ENCODE measurements at places on chromosomes 3 and 15. TPM values are rescaled to one million over a fixed set of nuclear protein-coding genes. Genes with fewer than 3 reads are reported as not detected.

DNA sequence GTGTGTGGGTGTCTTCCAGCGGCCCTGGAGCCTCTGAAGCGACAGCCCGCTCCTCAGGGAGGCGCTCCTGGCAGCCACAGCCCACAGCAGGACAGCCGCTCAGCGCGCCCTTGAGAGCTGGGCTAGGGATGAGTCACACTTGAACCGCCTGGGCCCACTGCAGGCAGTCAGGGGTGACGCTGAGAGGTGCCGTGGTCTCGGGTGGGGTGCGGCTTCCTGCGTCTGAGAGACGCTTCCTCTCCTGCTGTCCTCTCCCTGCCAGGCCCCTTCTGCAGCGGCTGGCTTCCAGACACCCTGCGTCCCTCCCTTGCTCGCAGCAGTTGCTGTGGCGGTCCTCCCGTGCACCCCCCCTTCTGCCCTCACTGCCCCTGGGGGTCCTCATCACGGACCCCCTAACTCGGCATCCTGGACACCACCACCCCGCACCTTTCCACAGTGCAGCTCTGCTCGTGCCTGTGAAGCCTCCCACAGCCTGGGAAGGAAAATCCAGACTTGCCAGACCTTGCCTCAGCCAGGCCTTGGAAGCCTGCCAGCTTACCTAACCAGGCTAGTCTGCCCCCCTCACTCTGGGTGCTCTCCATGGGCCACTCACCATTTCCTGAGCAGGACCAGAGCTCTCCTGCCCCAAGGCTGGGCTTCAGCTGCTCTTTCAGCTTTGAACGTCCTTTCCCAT lies 1.1 kb upstream of the SPTBN5 start:
- peaks cover 6% of the 10 kb centered on the region for H3K4me1 ChIP-seq
- peak; percentile 78 for DNase-seq
- peaks cover 5% of the 10 kb centered on the region for H3K36me3 ChIP-seq
- no peak overlapping the region for H3K4me3 ChIP-seq
- H3K27me3 ChIP-seq: peaks cover 4% of the 10 kb centered on the region

Gene TMC3
- total RNA-seq: not detected

Gene SCAANT1
- not detected for total RNA-seq

DNA sequence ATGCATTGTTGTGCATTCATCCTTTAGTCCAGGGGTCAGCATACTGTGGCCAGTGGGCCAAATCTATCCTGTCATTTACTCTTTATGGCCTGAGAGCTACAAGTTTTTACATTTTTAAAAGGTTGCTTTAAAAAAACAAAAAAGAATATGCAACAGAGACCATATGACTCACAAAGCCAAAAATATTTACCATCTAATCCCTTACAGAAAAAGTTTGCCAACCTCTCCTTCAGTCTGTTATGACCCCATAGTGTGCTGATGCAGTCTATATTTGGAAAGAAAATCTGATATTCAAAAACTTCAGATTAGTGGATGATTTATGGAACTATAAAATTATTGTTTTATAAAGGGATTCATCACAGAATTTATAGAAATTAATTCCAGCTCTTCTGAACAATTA lies 237.5 kb upstream of the IL12A start:
- no peaks in the 10 kb centered on the region for H3K27me3 ChIP-seq
- H3K27ac ChIP-seq: no peak overlapping the region
- H3K4me3 ChIP-seq: no peak overlapping the region
- H3K36me3 ChIP-seq: no peaks in the 10 kb centered on the region
- peaks cover 5% of the 10 kb centered on the region for H3K4me1 ChIP-seq

DNA sequence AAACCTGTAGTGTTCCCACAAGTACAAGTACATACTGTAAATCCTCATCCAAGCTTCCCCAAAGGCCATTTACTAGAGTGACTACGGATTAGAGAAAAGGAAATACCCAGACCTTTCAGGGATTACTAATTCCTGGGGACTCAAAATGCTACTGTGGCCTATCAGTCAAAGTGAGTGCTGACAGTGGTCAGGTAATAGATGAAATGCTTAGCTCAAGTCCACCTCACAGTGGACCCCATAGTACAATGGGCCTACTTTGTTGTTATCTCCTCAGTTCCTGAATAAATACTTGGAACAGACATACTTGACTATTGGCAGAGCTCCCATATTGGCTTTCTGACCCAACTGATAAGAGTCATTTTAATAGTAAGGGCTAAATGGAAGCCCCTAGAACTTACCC lies 61.6 kb downstream of the MAP4 start:
- no peak overlapping the region for H3K4me3 ChIP-seq
- peak; percentile 12 for DNase-seq
- H3K4me1 ChIP-seq: no peaks in the 10 kb centered on the region
- H3K27me3 ChIP-seq: no peaks in the 10 kb centered on the region

GRCh38 chr15:52382647-52383046 lies 87.0 kb upstream of the MYO5C start:
- DNase-seq: no peak
- no peak overlapping the region for H3K27ac ChIP-seq
- H3K27me3 ChIP-seq: no peaks in the 10 kb centered on the region
- H3K36me3 ChIP-seq: peaks cover 13% of the 10 kb centered on the region

- no peak overlapping the region for H3K4me3 ChIP-seq
- peaks cover 16% of the 10 kb centered on the region for H3K27me3 ChIP-seq
- H3K36me3 ChIP-seq: no peaks in the 10 kb centered on the region
- no peak for DNase-seq
- no peak overlapping the region for H3K27ac ChIP-seq
Observed at GRCh38 chr3:183533412-183534132, 21.9 kb downstream of the KLHL6 start.

DNA sequence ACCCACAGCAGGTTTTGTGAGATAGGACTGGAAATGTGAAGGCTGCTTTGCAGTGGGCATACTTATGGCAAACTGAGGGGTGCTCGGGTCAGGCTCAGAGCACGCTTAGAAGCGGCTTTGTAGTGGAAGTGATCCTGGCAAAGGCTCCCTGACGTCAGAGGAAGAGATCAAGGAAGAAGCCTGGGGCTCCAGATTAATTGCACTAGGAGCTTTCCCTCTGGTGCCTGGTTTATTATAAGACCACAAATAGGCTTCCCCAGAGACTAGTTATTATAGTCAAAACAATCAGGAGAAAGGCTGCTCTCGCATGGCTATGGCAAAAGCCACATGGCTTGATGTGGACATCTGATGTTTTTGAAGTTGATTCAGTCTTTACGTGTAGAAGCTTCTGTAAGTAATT lies 515.1 kb downstream of the GABRG3 start:
- no peak for DNase-seq
- no peaks in the 10 kb centered on the region for H3K27me3 ChIP-seq
- no peak overlapping the region for H3K27ac ChIP-seq
- H3K4me3 ChIP-seq: no peak overlapping the region
- no peaks in the 10 kb centered on the region for H3K36me3 ChIP-seq

DNA sequence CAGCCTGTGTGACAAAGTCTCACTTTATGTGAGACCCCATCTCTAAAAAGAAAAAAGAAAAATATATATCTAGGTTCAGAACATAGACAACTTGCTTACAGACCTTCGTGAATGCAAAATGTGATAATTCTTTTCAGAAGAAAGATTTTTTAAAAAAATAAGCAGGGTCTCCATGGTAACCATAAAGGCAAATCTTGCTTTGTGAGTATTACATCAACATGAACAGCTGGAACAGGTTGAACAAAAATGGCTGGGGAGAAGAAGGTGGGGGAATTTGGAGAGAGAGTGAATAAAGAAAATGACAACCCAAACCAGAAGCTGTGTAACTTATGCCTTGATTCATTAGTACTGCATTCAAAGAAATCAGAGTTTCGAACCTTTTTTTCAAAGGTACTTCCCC lies 125.2 kb upstream of the RAP2B start:
- no peak overlapping the region for H3K27ac ChIP-seq
- no peaks in the 10 kb centered on the region for H3K4me1 ChIP-seq
- no peaks in the 10 kb centered on the region for H3K27me3 ChIP-seq
- no peaks in the 10 kb centered on the region for H3K36me3 ChIP-seq

GRCh38 chr3:193637831-193638230 lies 44.8 kb downstream of the OPA1 start:
- DNase-seq: no peak
- H3K4me3 ChIP-seq: no peak overlapping the region
- peaks cover 3% of the 10 kb centered on the region for H3K4me1 ChIP-seq
- H3K36me3 ChIP-seq: peaks cover 10% of the 10 kb centered on the region
- H3K27ac ChIP-seq: no peak overlapping the region

GRCh38 chr3:173467501-173467900 lies 70.0 kb downstream of the NLGN1 start:
- DNase-seq: peak; percentile 1
- H3K4me1 ChIP-seq: no peaks in the 10 kb centered on the region
- H3K4me3 ChIP-seq: no peak overlapping the region
- H3K27me3 ChIP-seq: no peaks in the 10 kb centered on the region
- H3K27ac ChIP-seq: no peak overlapping the region

DNA sequence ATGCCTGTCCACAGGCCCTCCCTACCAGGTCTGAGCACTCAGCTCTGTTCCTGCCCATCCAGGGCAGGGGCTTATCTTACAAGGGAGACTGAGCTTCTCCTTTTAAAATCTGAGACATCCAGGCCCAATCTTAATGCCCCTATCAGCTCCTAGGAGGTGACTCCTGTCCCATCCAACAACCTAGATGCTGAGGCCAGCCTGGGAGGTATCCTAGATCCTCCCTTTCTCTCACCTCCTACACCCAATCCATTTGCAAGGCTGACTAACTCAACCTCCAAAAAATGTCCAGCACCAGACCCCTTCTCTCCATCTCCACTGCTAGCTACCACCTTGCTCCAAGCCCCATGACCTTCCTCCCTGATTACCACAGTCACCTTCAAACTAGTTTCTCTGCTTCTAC lies 17.4 kb downstream of the LHFPL4 start:
- no peak overlapping the region for H3K4me3 ChIP-seq
- no peak overlapping the region for H3K27ac ChIP-seq
- DNase-seq: no peak
- no peaks in the 10 kb centered on the region for H3K4me1 ChIP-seq
- peaks cover 8% of the 10 kb centered on the region for H3K27me3 ChIP-seq
- no peaks in the 10 kb centered on the region for H3K36me3 ChIP-seq

Gene ALCAM
- 423 TPM for total RNA-seq

Gene HGD
- total RNA-seq: not detected

DNA sequence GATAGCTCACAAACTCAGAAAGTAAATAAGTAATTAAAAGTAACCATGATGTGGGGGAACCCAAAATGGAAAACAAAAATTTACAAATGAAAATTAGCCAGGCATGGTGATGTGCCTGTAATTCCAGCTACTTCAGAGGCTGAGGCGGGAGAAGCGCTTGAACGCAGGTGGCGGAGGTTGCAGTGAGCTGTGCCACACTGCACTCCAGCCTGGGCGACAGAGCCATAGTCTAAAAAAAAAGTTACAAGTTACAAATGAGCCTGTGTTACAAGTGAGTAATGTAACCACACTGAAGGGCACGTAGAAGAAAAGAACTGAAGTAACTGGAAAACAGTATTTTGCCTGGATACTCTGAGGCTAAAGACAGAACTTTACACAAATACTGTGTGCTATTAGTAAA lies 11.3 kb downstream of the EXOSC7 start:
- no peak overlapping the region for H3K27ac ChIP-seq
- H3K4me3 ChIP-seq: no peak overlapping the region
- peaks cover 4% of the 10 kb centered on the region for H3K36me3 ChIP-seq

Gene FETUB
- total RNA-seq: not detected

Gene RETNLB
- not detected for total RNA-seq

Gene EFHB
- under 0.01 TPM for total RNA-seq

DNA sequence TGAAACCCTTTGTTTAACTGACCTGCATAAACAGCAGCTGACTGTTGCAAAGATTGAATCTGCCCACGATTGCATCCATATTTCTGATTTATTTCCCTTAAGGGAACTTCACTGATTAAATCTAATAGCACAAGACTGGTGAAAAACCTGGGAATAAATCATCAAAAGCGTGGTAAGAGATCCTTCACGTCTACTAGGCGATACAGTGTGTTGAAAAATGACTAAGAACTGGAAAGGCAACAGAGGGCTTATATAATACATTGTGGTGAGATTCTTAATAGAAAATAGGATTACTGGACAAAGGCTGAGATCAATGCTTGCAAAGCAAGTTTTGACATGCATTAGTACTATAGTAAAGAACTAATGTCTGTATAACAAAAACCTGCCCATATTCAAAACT lies 49.0 kb downstream of the POLQ start:
- no peaks in the 10 kb centered on the region for H3K27me3 ChIP-seq
- no peak overlapping the region for H3K4me3 ChIP-seq
- H3K4me1 ChIP-seq: no peaks in the 10 kb centered on the region
- DNase-seq: no peak
- H3K36me3 ChIP-seq: peaks cover 3% of the 10 kb centered on the region

GRCh38 chr3:63912768-63913588 lies 795 bp upstream of the SCAANT1 start:
- peak overlapping the region; percentile 98 for H3K4me3 ChIP-seq
- peak overlapping the region; percentile 89 for H3K27ac ChIP-seq
- H3K4me1 ChIP-seq: peaks cover 8% of the 10 kb centered on the region
- DNase-seq: peak; percentile 78
- peaks cover 8% of the 10 kb centered on the region for H3K36me3 ChIP-seq

GRCh38 chr3:47824541-47825473 lies 21.9 kb downstream of the DHX30 start:
- peak; percentile 83 for DNase-seq
- H3K4me3 ChIP-seq: peak overlapping the region; percentile 79
- H3K27ac ChIP-seq: peak overlapping the region; percentile 71
- H3K4me1 ChIP-seq: peaks cover 6% of the 10 kb centered on the region

Gene FSIP1
- total RNA-seq: 0.18 TPM

Gene TRPC1
- 5.9 TPM for total RNA-seq

Gene IL1RAP
- total RNA-seq: 9.4 TPM

DNA sequence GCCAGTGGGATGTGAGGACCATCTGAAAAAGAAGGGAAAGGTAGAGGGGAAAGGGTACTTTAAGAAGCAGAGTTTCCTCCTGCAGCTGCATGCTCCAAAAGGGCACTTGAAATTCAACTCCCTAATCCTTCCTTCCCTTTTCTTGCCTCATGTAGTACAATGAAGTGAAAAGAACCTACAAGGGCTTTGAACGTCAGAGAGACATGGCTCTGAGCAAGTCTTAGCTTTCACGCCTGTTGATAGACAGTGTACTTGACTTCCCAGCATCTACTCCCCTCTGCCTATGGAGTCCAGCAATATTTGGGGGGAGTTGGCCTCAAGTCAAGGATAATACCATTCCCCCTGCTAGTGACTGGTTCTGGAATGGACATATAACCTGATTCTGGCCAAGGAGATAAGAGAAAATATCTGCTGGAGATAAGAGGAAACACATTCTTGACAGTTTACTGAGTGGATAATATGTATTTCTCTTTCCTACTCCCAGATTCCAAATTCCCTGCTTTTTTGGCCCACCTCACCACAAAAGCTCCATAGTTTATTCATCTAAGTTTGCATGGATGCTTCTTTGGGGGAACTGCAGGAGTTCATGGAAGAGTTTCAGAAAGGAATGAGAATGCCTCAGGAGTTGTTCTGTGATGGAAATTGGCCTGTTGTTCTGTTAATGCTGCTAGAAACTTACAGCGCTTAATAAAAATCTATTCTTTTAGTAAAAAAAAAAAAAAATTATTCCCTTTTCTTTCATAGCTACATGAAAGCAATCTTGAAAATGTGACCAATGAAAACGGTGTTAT lies 193.0 kb upstream of the TPM1 start:
- H3K36me3 ChIP-seq: no peaks in the 10 kb centered on the region
- peaks cover 23% of the 10 kb centered on the region for H3K4me1 ChIP-seq
- no peak overlapping the region for H3K4me3 ChIP-seq
- no peak overlapping the region for H3K27ac ChIP-seq
- H3K27me3 ChIP-seq: no peaks in the 10 kb centered on the region
